ENCODE measurements at places on chromosomes 5 and 9.

DNA sequence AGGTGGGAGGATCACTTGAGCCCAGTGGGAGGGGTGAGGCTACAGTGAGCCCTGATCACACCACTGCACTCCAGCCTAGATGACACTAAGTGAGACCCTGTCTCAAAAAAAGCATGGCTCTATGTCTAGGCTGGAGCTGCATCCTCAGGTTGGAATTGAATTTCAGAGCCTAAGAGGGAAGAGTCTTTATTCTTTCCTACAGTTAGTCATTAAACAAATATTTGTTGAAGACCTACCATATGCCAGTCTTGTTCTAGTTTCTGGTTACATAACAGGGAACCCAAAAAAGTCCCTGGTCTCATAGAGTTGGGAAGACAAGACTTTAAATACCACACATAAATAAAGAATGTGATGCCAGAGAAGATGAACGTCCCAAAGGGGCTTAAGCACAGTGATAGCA, 6.9 kb upstream of the GRPEL2 start:
- DNase-seq, result no peak

DNA sequence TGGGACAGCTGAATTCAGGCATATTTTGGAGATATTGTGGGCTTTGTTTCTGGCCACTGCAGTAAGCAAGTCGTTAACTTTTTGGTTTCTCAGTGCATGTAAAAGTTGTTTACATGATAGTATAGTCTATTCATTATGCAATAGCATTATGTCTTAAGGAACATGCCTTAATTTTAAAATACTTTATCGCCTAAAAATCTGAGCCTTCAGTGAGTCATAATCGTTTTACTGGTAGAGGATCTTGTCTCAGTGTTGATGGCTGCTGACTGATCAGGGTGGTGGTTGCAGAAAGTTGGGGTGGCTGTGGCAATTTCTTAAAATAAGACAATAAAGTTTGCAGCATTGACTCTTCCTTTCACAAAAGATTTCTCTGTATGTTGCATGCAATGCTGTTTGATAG, 5.1 kb downstream of the SCGB3A1 start:
- no peak for DNase-seq

GRCh38 chr9:122883125-122883524, 22.0 kb downstream of the RC3H2 start:
- no peak for DNase-seq

DNA sequence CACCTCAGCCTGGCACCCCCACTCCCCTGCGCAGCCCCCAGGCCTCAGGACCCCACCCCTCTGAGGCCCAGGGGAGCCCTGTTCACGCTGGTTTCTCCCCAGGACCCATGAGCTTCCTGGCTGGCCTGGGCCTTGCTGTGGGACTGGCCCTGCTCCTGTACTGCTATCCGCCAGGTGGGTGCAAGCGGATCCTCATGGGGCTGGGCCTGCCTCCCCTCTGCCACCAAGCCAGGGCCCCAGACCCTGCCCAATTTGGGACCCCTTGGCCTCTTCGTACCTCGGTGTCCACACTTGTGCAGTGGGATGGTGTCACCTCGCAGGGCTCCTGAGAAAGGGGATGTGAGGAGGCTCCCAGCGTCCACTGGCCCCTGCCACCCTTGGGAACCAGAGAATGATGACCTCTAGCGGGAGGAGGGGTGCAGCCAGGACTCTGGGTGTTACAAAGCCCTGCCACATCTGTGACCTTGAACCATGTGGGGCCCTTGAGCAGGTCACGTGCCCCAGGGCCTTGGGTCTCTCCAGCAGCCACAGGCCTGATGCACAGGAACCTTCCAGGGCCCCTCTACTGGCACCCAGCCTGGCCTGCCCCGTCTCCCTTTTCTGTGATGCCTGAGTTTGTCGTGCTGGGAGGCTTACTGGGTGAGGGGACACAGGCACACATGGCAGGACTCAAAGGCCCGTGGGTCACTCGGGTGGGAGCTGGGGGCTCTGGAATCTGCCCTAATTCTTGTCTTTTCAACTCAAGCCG, 16.3 kb downstream of the CARD19 start:
- DNase-seq, result no peak

DNA sequence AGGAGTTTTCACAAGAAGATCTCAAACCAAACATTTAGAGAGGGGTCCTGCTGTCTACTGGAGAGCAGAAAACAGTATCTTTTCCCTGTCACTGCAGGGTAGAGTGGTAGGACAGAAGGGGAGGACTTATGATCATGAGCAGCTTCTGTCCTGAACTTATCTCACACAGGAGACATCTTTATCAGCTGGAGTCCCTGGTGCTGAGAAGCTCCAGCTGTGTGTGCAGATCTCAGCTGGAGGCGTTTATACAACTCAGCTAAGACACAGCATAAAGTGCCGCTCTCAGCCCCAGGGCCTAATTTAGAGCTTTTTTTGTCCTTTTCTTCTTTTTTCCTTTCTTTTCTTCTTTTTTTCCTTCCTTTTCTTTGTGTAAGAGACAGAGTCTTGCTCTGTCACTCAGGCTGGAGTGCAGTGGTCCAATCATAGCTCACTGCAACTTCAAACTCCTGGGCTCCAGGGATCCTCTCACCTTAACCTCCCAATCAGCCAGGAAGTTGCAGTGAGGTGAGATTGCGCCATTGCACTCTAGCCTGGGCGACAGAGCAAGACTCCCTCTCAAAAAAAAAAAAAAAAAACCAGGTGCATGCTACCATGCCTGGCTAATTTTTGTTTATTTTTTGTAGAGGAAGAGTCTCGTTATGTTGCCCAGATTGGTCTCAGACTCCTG, 31.9 kb downstream of the CCDC125 start:
- no peak for DNase-seq

GRCh38 chr5:107364443-107365319, 306.1 kb downstream of the EFNA5 start:
- DNase-seq, result no peak

GRCh38 chr9:38355115-38355514, 37.4 kb upstream of the ALDH1B1 start:
- no peak for DNase-seq

DNA sequence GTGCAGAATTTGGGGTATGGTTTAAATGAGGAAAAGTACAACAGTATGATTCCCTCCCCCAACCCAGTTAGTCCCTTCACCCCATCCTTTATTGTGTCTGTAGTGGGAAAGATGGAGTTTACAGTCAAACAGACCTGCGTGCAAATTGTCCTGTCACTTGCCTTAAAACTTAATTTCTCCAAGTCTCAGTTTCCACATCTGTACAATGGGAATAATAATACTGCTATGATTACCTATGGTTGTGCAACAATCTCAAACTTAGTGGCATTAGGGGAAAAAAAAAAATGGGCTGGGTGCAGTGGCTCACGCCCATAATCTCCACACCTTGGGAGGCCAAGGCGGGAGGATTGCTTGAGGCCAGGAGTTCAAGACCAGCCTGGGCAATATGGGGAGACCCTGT, 35.8 kb upstream of the CTNNA1 start:
- no peak for DNase-seq

DNA sequence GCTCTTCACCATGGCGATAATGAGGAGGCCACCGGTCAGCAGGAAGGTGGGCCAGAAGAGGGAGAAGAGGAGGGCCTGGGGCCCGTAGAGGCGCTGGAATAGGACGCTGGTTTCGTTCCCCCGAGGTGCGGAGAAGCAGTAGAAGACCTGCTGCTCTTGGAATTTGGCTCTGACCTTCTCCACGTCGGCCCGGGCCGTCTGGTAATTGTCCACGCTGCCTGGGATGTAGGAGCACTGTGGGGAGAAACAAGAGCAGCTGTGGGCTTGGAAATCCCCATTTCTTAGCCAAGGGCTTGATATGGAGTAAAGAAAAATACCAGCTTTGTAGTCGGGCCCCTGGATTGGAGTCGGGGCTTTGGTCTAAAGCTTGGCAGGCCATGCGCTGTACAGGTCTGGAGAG, 10.4 kb downstream of the KCNMB1 start:
- no peak for DNase-seq

- no peak for DNase-seq
Observed at GRCh38 chr5:62547945-62548630, 30.5 kb upstream of the LRRC70 start.

DNA sequence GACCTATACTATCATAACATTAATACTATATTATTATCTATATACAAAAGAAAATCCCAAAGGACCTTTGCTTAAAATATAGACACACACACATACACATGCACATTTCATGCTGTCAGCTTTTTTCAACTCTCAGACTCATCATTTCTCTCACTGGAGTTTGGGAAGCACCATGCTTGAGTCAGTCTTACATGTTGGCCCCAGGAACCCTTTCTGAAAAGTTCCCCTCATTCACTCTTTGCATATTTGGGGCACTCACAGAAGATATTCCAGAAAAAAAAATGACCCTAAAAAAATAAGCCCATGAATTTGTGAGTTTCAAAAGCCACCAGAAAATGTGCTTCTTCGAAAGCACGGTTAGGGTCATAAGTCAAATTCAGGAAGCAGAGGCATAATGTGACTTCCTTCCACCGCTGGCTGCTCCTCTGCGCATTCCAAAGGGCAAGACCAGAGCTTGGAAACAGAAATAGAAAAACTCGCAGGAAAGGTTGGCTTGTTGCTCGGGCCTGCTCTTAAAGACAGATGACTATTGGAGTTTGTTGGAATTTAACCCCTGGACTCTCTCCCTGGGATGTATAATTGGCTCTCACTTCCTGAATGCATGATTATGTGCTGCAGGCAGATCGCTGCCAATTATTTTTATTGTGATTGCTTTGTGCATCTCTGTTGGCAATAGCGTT, 129.7 kb upstream of the IQGAP2 start:
- no peak for DNase-seq

DNA sequence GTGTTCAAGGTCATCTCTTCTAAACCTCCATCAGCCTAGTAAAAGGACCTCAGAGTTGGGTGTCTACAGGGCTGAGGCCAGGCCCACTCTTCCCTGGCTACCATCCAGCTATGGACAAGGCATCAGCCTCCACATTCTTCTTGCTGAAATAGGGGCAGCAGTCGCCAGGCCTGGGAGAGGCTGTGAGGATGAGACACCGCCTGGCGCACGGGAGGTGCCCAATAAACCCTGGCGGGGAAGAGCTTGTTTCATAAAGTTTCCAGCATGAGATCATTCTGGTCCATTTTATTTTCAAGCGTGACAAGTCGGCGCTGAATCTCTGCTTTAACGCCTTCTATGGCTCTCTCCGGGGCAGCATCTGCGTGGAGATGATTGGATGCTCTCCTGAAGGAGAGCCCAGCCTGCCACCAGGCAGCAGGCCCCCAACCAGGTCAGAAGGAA, 153.4 kb downstream of the OLFM1 start:
- DNase-seq, result no peak

- DNase-seq, result no peak
Observed at GRCh38 chr5:76230711-76231285, 147.6 kb downstream of the SV2C start.

DNA sequence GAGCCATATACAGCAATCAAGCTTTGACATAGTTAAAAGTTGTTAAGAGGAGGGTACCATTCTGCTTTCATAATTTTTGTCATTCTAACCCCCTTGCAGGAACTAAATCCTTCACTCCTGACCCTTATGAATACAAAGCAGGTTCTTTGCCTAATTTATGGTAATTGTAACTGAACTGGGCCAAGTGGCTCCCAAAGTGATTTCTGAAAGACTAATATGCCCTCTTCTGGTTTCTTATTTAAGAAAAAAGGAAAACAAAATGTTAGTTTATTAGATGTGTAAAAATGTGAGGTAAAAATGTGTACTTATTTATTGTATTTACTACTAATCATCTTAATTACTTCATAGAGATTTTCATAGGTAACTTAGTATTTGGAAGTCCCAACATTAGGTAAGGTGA, 268.5 kb downstream of the BNC2 start:
- DNase-seq, result no peak

GRCh38 chr5:93294199-93294598, 286.8 kb downstream of the NR2F1-AS1 start:
- no peak for DNase-seq

GRCh38 chr9:93603011-93603410, 26.6 kb downstream of the PHF2 start:
- no peak for DNase-seq

GRCh38 chr5:155389498-155389897, 375.9 kb downstream of the KIF4B start:
- DNase-seq, result no peak

GRCh38 chr5:32329395-32329834, 16.7 kb upstream of the MTMR12 start:
- peak; percentile 40 for DNase-seq

GRCh38 chr5:132321109-132321721, 27.0 kb downstream of the SLC22A4 start:
- DNase-seq, result no peak

GRCh38 chr9:97364769-97365490, 47.0 kb upstream of the TDRD7 start:
- DNase-seq, result no peak
